BE2C (cell line): ENCODE measurements at places on chromosomes 2 and 18.
A peak's percentile ranks its signal among the peaks of the same experiment; 100 is the strongest.

GRCh38 chr2:111903930-111904439 is 5.6 kb downstream of the MERTK start:
- DNase-seq = no peak

GRCh38 chr2:38097258-38097987 is 21.5 kb upstream of the CYP1B1 start:
- no peak for DNase-seq

- DNase-seq = no peak
These were observed 4.5 kb downstream of the B4GALT6 start for GRCh38 chr18:31679791-31680432.

DNA sequence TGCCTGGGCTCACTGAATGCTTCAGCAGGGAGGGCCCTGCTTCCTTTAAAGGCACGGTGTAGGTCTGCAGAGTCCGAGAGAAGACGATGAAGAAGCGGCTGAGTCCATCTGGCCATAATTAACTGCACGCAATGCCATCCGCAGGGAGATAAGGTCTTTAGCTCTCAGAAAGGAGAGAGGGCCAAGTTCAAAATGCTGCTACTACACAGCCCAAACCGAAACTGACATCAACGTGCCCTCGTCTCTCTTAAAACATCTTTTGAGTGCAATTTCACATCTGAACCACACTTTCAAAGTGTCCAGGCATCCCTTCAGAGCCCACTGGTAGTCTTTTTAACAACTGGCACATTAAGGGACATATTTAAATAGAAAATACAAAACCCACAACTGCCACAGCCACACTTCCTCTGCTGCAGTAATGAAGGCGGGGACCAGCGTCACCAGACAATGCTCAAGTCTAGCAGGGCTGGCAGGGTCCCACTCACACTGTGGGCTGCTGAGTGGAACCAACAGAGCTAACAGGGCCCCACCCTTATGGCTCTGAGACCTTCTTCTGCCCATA is 35.8 kb downstream of the ST3GAL5 start:
- DNase-seq = peak; percentile 15

- DNase-seq = no peak
These were observed 184.8 kb upstream of the CRIM1 start for GRCh38 chr2:36170805-36171204.

DNA sequence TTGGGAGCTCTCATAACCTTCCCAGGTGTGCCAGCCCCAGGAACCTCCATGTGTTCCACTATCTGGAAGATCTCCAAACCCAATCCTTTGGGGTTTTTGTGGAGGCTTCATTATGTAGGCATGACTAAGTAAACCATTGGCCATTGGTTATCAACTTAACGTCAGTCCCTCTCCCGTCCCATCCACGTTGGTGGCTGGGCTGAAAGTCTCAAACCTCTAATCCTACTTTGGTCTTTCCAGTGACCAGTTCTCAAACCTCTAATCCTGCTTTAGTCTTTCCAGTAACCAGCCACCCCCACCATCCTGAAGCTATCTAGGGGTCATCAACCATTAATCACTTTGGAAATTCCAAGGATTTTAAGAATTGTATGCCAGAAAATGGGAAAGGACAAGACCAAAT is 704.7 kb upstream of the TMEFF2 start:
- DNase-seq = no peak

- DNase-seq = no peak
These were observed 49.9 kb downstream of the KCNG3 start for GRCh38 chr2:42443718-42444399.

DNA sequence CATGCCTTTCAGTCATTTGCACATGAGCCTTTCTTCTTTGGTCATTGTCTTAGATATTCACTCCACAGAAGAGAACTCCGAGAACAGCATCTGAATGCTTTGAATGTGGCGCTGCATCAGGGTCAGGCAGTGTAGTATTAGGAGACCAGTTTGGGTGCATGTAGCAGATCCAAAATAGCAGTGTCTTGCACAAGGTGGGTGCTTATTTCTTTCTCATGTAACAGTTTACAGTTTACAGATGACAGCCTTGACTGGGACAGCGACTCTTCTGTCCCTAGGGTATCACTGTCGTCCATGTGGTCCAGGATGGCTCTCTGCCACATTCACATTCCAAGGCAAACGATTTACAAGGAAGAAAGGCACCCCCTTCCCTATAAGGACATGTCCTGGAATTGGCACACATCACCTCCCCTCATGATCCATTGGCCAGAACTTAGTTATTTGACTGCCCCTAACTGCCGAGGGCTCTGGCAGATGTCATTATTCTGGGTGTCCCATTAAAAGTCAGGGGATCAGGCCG is 101.0 kb downstream of the STPG4 start:
- no peak for DNase-seq

GRCh38 chr2:134372611-134373131 is 118.8 kb downstream of the MGAT5 start:
- DNase-seq = no peak

GRCh38 chr18:51438797-51439350 is 241.4 kb upstream of the MEX3C start:
- DNase-seq = no peak

- DNase-seq = peak; percentile 7
These were observed 85.6 kb downstream of the IKZF2 start for GRCh38 chr2:213065583-213066442.

GRCh38 chr2:236511266-236511665 is 58.4 kb upstream of the ACKR3 start:
- no peak for DNase-seq

- no peak for DNase-seq
These were observed 121.4 kb downstream of the ST6GAL2 start for GRCh38 chr2:106764614-106765013.
